HCT116 (cell line): ENCODE measurements at places on chromosomes 16 and 17. TPM values are rescaled to one million over a fixed set of nuclear protein-coding genes. Genes with fewer than 3 reads are reported as not detected.

Gene KARS1
- total RNA-seq, result 196 TPM

DNA sequence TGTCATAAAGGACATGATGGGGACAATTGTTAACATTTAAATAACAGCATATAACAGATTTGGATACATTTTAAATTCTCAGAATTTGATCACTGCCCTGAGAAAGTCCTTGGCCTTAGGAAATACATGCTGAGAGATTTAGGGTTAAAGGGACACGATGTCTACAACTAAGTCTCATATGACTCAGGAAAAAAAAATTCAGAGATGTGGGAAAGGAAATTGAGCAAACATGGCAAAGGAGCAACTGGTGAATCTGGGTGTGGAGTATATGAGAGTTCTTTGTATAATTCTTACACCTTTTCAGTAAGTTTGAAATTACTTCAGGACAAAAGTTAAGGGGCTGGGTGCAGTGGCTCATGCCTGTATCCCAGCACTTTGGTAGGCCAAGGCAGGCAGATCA is 18.2 kb downstream of the MPP3 start:
- peaks cover 9% of the 10 kb centered on the region; the same call in 1 of the 2 replicates for H3K4me1 ChIP-seq
- peaks cover 4% of the 10 kb centered on the region; the same call in 1 of the 2 replicates for H3K36me3 ChIP-seq
- no peaks in the 10 kb centered on the region for H3K27me3 ChIP-seq
- H3K27ac ChIP-seq, result no peak overlapping the region

DNA sequence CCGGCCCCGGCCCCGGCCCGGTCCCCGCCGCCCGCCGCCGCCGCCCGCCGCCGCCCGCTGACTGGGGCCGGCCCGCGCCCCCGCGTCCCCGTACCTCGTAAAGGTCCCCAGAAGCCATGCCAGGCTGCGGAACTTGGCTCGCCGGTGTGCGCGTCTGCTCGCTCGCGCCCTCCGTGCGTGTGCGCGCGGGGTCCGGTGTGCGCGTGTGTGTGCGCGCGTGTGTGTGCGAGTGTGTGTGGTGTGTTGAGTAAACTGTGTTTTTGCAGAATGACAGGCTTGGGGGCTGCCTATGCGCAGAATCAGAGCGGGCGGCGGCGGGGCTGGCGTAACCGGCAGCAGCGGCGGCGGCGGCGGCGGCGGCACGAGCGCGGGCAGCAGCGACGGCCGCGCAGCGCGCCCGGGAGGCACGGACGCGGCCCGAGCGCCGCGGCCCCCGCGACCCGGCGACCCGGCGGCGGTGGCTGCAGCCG is 307 bp downstream of the CDYL2 start:
- H3K27ac ChIP-seq, result no peak overlapping the region
- H3K4me1 ChIP-seq, result no peaks in the 10 kb centered on the region
- H3K4me3 ChIP-seq, result no peak overlapping the region

GRCh38 chr17:44787271-44787940 is 28.6 kb downstream of the ADAM11 start:
- no peak overlapping the region for H3K27ac ChIP-seq
- no peak overlapping the region for H3K4me3 ChIP-seq
- H3K36me3 ChIP-seq, result no peaks in the 10 kb centered on the region
- no peaks in the 10 kb centered on the region for H3K27me3 ChIP-seq
- H3K4me1 ChIP-seq, result no peaks in the 10 kb centered on the region

DNA sequence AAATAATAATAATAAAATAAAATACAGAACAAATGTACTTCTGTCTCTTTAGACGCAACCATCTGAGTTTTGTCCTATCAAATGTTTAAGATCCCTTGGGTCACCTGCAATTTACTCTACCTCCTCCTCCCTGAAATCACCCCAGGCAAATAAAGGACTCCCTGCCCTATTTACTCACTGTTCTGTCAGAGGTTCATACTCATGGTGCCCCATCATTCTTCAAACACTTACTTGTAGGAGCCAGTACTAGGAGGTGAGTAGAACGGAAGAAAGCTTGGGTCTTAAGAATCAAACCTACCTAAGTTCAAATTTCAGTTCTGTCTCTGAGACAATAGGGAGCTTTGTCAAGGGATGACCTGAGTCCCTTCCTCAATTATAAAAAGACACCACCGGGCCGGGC is 3.8 kb downstream of the TBC1D10B start:
- DNase-seq, result no peak
- H3K27ac ChIP-seq, result no peak overlapping the region
- no peaks in the 10 kb centered on the region for H3K27me3 ChIP-seq
- peaks cover 20% of the 10 kb centered on the region for H3K36me3 ChIP-seq

Gene CPHXL2
- not detected for total RNA-seq

DNA sequence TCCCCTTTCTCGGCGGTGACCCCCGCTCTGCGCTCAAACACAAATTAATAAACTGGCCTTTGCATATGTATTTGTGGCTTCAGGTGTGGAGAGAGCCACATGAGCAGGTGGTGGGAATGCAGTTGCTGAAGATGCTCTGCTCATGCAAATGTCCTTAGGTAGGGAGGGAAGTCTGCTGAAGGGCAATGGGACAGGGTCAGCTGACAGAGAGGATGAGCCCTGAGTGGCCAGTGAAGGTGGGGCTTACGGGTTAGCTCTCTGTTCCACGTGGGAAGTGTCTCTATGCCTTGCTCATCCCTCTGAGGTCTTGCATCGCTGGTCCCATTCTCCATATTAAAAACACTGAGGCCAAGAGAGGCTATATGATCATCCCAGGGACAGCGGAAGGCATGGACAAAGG is 74.2 kb upstream of the CCL1 start:
- no peak overlapping the region for H3K27ac ChIP-seq
- no peaks in the 10 kb centered on the region for H3K36me3 ChIP-seq
- DNase-seq, result no peak
- H3K27me3 ChIP-seq, result peaks cover 61% of the 10 kb centered on the region

Gene SCGB1C2
- total RNA-seq, result not detected

Gene ARHGAP23
- total RNA-seq, result 41.0 TPM

Gene CMIP
- total RNA-seq, result 64.6 TPM

Gene C16orf90
- not detected for total RNA-seq

DNA sequence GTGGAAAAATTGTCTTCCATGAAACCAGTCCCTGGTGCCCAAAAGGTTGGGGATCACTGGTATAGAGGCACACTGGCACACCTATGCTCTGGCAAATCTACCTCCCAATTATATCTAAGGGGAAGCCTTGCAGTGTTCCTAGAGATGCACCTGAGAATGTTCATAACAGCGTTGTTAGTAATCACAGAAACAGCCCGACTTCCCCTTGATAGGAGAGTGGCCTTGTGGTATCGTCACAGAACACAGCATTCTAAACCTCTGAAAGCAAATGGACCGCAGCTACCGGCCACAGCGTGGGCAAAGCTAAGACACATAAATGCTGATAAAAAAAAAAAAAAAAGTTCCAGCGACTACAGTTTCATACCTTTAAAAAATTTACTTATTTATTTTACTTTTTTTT is 39.1 kb upstream of the ADGRG1 start:
- no peaks in the 10 kb centered on the region for H3K27me3 ChIP-seq
- H3K36me3 ChIP-seq, result no peaks in the 10 kb centered on the region
- no peak for DNase-seq

DNA sequence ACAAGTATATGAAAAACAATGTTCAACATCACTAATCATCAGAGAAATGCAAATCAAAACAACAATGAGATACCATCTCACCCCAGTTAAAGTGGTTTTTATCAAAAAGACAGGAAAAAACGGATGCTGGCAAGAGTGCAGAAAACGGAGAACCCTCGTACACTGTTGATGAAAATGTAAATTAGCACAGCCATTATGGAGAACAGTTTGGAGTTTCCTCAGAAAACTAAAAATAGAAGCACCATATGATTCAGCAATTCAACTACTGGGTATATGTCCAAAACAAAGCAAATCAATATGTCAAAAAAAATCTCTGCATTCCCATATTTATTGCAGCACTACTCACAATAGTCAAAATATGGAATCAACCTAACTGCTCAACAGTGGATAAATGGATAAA is 50.1 kb upstream of the CES5A start:
- H3K27me3 ChIP-seq, result peaks cover 16% of the 10 kb centered on the region
- DNase-seq, result no peak
- no peak overlapping the region for H3K27ac ChIP-seq
- H3K4me1 ChIP-seq, result no peaks in the 10 kb centered on the region

- no peak overlapping the region for H3K4me3 ChIP-seq
- DNase-seq, result no peak
- no peaks in the 10 kb centered on the region; the same call in 1 of the 2 replicates for H3K4me1 ChIP-seq
- no peak overlapping the region for H3K27ac ChIP-seq
- H3K27me3 ChIP-seq, result peaks cover 12% of the 10 kb centered on the region
- H3K36me3 ChIP-seq, result no peaks in the 10 kb centered on the region
Measured at GRCh38 chr17:68489919-68490318, 22.3 kb upstream of the PRKAR1A start.

Gene C1QTNF1
- 4.0 TPM for total RNA-seq

DNA sequence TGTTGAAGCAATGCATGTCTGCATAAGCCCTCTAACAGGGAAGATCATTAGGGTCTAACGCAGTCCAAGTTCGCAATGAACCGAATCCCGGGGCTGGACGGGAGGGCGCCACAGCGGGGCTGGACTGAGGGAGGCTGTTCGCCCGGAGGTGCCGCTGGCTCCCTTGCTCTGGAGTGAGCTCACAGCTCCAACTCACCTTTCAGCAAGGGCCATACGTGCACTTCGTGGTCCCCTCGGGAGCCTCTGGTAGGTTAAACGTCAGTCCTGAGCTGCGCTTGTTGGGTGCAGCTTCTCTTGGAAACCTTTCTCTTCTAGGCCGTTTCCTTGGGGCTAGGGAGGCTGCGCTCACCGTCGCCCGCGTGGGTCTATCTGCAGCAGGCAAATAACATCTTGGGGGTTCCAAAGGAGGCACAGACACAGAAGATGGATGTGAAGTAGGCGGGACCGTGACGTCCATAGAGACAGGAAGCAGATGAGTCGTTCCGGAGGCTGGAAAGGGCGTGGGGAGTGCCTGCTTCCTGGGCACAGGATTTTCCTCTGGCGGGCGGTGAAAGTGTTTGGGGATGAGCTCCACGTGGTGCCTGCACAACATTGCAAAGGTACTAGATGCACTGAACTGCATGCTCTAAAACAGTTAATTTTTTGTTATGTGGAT is 21.9 kb downstream of the ATP2C2 start:
- H3K4me1 ChIP-seq, result peaks cover 12% of the 10 kb centered on the region
- no peaks in the 10 kb centered on the region for H3K36me3 ChIP-seq
- H3K4me3 ChIP-seq, result no peak overlapping the region
- no peaks in the 10 kb centered on the region for H3K27me3 ChIP-seq

Gene TBC1D3I
- 0.17 TPM for total RNA-seq

Gene CD68
- 7.0 TPM for total RNA-seq

DNA sequence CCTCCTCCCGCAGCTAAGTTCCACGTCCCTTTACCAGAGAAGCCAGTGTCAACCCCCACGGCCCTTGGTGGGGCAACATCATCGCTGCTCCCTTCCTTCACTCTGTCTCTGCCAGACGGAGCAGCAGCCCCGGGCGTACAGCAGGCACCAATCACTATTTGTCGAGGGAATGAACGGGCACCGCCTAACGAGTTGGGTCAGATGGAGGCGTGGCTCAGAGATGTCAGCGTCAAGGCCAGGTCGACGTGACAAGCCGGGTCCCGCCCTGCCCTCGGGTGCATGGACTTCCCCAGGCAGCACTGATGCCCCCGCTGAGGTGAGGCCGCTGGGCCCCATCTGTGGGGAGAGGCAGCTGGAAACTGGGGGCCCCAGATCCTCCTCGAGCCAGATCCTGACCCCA is 50.0 kb downstream of the CBFA2T3 start:
- H3K27me3 ChIP-seq, result no peaks in the 10 kb centered on the region
- peak overlapping the region; percentile 71 for H3K27ac ChIP-seq
- DNase-seq, result peak; percentile 55

Gene MYH11
- 0.61 TPM for total RNA-seq

- H3K36me3 ChIP-seq, result no peaks in the 10 kb centered on the region
- H3K4me1 ChIP-seq, result no peaks in the 10 kb centered on the region
- no peak overlapping the region for H3K27ac ChIP-seq
- H3K4me3 ChIP-seq, result no peak overlapping the region
- peaks cover 11% of the 10 kb centered on the region for H3K27me3 ChIP-seq
- DNase-seq, result no peak
Measured at GRCh38 chr16:49528866-49529288, 155.3 kb downstream of the C16orf78 start.

Gene PDF
- total RNA-seq, result 33.9 TPM

Gene KRT36
- total RNA-seq, result not detected

DNA sequence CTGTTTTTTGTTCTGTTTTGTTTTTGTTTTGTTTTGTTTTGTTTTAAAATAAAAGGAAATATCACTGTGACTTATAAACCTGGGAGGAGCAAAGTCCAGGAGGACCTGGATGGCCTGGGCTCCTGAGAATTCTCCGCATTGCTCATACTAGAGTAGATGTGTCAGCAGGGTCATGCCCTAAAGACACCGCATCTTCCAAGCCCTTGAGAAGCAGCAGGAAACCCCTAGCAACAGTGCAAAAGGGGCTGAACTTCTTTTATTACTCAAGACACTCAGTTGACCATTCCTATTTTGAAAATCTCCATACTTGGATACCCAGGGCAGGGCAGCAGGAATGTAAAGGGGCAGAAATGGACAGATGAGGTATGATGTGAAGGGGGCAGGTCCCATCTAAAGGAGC is 51.8 kb downstream of the SYT17 start:
- H3K27ac ChIP-seq, result no peak overlapping the region
- H3K36me3 ChIP-seq, result no peaks in the 10 kb centered on the region; the same call in none of the 2 replicates
- no peaks in the 10 kb centered on the region for H3K4me1 ChIP-seq
- no peaks in the 10 kb centered on the region for H3K27me3 ChIP-seq
- no peak overlapping the region for H3K4me3 ChIP-seq
- DNase-seq, result no peak

GRCh38 chr17:77325577-77326075 is 184.9 kb downstream of the SEC14L1 start:
- H3K4me1 ChIP-seq, result peaks cover 50% of the 10 kb centered on the region
- H3K4me3 ChIP-seq, result no peak overlapping the region
- H3K27ac ChIP-seq, result peak overlapping the region; percentile 98
- no peaks in the 10 kb centered on the region for H3K27me3 ChIP-seq

GRCh38 chr17:80839511-80839941 is 152.1 kb upstream of the CHMP6 start:
- no peak overlapping the region for H3K4me3 ChIP-seq
- H3K27me3 ChIP-seq, result no peaks in the 10 kb centered on the region
- no peak overlapping the region for H3K27ac ChIP-seq
- DNase-seq, result no peak
- H3K4me1 ChIP-seq, result no peaks in the 10 kb centered on the region

DNA sequence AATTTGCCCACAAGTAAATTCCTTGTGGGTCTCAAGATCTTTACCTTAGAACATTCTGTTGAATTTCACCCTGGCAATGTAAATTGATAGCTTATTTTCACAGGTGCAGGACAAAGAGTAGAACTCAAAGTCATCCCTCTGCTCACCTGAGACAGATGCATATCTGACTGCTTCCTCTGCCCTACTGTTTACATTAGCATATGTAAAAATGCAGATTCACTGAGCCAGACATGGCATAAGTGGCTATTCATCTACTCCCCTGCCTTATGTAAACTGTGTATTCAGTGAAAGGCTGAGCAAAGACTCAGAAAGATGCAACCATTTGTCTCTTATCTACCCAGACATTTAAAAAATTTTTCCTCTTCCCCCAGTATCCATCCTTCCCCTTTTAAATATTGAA is 22.3 kb upstream of the MILR1 start:
- H3K4me3 ChIP-seq, result no peak overlapping the region
- no peak for DNase-seq
- H3K4me1 ChIP-seq, result peaks cover 13% of the 10 kb centered on the region; the same call in 1 of the 2 replicates
- no peaks in the 10 kb centered on the region for H3K27me3 ChIP-seq
